NCI-H446 treated with DMSO at 0.1 percent for 48 hours (cell line): ENCODE measurements at places on chromosomes 2 and 18.

DNA sequence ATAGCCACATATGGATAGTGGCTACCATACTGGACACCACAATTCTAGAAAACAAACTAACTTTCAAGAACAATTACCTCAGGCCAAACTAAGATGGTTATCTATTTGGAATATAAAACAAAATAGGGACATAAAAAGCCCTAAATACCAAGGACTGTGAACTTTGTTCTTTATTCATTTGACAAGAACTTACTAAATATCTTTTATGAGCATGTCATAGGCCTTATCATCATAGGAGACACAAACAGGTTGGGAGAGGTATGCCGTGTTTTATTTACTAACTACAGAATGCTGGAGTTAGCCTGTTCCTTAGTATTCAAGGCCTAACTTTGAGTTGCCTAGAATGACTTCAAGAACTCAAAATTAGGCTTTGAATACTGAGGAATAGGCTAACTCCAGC, 32.1 kb downstream of the CCDC93 start:
- DNase-seq: no peak

- DNase-seq: no peak
Observed at GRCh38 chr2:173898996-173899395, 66.2 kb downstream of the SP3 start.

DNA sequence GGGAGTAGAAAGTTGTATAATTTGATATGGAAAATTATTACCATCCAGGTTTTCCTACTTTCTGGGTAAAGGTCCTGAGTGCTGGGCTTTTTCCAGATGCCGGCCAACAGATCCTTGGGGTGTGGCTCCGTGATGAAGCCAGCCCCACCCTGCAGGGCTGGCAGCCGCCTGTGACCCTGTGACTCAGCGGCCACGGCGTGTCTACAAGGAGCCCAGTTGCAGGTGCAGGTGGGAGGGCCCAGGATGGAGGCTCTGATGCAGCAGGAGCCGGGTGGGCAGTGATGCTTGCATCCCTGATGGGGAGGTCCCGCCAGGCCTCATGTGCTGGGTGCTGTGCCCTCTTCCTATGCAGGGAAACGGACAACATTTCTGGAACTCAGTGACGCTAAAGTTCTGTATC, 96.0 kb upstream of the ALKAL2 start:
- no peak for DNase-seq

DNA sequence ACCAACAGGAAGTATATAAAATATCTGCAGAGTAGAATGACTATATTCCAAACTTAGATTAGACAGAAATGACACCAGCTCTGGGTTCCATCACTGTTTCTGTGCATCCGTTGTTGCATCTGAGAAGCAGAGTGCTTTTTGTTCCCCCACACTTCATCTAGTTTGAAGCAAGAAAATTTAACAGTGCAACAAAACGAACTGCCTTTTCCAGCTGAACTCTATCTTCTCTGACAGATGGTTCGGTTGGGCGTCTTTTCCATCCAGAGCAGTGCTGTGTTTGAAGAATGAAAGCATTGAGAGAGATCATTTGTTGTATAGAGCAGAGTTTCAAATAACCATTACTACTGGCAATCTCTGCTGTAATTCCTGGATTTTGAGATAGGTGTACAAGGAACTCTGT, 757.5 kb downstream of the DPP10 start:
- no peak for DNase-seq

- DNase-seq: no peak
Observed at GRCh38 chr2:109239720-109240119, 110.7 kb downstream of the SH3RF3 start.

DNA sequence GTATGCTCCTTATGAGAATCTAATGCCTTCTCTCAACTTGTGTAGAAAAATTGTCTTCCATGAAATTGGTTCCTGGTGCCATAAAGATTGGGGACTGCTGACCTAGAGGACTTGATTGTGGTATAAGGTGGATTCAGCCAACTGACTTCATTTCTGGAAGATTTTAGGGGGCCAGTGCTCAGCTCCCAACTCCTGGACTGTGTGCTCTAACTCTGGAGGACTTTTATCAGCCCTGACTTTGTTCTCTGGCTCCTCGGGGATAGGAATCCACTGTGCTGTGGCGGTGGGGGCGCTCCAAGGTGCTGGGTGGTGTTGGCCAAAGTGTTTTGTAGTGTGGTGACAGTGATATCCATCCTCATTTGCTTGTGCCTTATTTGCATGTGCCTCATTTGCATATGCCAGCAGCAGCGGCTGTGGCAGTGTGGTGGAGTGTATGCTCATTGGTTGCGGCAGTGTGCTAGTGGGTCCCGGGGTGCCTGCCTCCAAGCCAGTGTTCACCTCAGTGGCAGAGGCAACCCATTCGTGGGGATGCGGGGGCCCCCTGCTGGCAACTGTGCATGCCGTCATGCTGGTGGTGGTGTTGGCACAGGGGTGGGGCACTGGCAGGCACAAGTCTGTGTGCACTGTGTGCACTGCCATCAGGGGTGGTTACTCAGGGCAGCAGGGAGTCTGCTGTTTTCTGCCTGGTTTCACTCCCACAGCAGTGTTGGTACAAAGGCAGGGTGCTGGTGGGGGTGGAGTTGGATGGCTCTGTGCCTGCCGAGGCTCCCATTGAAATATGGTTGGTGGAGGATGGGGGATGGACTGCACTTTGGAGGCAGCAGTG, 19.6 kb downstream of the EHBP1 start:
- no peak for DNase-seq

GRCh38 chr2:149420053-149420963, 89.9 kb downstream of the LYPD6 start:
- DNase-seq: no peak
